ENCODE measurements at places on chromosomes 5 and 9. TPM values are rescaled to one million over a fixed set of nuclear protein-coding genes. Genes with fewer than 3 reads are reported as not detected.

ELP1 gene
- 9.2 TPM for polyA plus RNA-seq

SPAAR gene
- not detected for polyA plus RNA-seq

GFI1B gene
- 1.8 TPM for polyA plus RNA-seq

ACTBL2 gene
- not detected for polyA plus RNA-seq

GLRX gene
- 263 TPM for polyA plus RNA-seq

RAPGEF6 gene
- polyA plus RNA-seq = 14.5 TPM

PCDHB5 gene
- not detected for polyA plus RNA-seq

GRCh38 chr9:16869882-16870595 is 431 bp downstream of the BNC2 start:
- DNase-seq = no peak

DNA sequence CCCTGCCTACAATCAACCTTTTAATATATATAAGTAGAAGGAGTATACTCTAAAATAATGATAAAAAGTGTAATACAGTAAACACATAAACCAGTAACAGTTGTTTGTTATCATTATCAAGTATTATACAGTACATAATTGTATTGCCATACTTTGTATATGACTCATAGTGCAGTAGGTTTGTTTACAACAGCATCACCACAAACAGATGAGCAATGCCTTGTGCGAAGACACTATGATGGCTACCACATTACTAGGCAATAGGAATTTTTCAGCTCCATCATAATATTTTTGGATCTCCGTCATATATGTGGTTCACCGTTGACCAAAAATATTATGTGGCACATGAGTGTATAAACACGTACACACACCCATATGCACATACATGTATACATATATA is 69.7 kb upstream of the APC start:
- DNase-seq = no peak

DNA sequence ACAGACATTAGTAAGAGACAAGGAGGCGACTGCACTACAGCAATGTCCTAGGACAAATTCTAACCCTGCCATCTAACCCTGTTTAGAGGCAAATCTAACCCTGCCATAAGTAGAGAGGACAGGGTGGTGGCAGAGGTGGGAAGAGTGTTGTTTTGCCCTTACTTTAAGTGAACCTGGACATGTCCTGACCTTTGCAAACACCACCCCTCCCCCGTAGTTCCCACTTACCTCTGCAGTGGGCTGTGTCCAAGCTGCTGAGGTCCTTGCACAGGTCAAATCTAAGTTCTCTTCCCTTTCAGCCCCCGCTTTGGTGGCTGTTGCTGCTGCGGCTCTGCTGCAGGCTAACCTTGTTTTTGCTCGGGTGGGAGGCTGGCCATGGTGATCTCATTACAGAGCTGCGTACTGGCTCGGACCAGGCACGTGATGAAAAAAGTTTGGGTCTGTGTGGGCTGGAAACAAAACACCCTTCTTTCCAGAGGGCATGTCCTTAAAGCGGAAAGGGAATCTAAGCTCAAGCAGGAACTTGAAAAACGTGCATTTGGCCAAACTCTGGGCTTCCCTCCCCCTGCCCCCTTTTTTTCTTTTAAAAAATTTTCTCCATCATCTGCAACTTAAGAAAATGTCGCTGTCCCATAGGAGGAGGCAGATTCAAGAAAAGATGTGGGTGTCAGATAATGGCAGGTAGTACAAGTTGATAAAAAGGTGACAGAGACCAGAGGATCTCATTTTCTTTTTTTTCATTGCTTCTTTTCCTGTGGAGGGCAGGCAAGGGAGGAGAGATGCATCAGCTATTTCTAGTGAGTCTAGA is at the start of gene FAXDC2:
TSS of gene FAXDC2 (minus strand) at position 349 of the 808 bp plus-strand sequence. CDS start 12,425 bp downstream, outside the sequence.
- no peak for DNase-seq

- DNase-seq = no peak
Measured at GRCh38 chr9:127185931-127186781, 63.7 kb upstream of the ANGPTL2 start.

DNA sequence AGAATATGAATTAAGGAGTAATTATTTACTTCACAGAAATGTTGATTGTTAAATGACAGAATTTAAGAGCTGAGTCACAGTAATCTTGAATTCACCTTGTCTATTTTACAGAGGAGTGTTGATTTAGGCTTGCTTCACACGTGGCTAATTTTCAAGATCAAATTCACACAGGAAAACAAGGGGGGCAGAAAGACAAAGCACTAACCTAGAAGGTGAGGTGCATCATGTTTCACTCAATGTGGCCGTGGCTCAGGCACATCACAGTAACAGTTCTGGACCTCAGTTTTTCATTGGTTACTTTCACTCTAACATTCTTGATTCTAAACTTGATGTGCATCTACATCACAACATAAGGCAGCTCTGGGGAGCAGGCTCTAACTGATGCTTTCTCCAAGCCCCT is 69.6 kb upstream of the GNAQ start:
- DNase-seq = peak; percentile 63

DNA sequence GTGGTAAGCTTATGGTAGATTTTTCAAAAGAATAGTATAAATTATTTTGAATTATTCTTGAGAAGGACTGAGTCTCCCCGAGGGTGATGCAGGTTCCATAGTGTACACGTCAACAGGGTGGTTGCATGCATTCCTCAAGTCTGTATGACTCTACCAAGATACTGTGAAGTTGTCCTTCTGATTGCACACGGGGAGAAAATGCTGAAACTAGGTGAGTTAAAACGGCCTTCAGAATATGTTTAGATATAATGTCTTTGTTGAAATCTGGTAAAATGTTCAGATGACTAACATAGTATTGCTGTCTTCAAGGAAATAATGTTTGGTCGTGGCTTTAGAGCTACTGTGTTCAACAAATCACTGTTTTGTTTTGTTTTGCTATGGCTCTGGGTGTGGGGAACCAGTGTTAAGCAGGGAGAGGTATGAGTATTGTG is 22.4 kb upstream of the TNFAIP8 start:
- DNase-seq = no peak

GRCh38 chr5:95296291-95296690 is 11.4 kb upstream of the MCTP1 start:
- no peak for DNase-seq

- no peak for DNase-seq
Measured at GRCh38 chr5:14464096-14464495, 117.5 kb upstream of the OTULINL start.

GRCh38 chr5:87022415-87022814 is 245.3 kb upstream of the RASA1 start:
- no peak for DNase-seq

DNA sequence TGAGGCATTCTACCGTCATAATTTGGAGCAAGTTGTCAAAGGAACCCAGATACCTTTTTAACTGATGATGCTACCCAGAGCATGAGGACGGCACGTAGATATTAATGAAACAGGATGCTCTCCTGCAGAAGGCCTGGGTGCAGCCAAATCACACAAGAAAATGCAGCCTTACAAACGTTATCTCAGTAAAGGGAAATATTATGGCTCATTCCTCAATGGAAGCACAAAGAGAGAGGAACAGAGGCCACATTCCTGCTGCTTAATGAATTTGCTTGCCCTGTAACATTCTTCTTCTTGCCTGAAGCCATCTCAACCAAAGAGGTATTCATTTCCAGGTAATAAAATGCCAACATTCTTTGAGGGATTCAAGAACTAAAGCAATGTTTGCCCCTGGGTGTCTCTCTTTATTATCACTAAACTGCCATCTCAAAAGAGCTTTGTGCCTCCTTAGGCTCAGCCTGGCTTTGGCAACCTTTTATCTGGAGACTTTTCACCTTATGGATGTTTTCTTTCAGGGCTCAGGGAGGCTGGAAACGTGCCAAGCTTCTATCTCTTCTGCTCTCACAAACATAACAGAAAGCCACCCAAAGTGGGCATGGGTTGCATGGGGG is 92.9 kb downstream of the TNC start:
- no peak for DNase-seq

GRCh38 chr9:12759761-12760160 is 15.1 kb upstream of the LURAP1L start:
- DNase-seq = no peak

- no peak for DNase-seq
Measured at GRCh38 chr9:128419061-128419925, 1.4 kb upstream of the CERCAM start.

DNA sequence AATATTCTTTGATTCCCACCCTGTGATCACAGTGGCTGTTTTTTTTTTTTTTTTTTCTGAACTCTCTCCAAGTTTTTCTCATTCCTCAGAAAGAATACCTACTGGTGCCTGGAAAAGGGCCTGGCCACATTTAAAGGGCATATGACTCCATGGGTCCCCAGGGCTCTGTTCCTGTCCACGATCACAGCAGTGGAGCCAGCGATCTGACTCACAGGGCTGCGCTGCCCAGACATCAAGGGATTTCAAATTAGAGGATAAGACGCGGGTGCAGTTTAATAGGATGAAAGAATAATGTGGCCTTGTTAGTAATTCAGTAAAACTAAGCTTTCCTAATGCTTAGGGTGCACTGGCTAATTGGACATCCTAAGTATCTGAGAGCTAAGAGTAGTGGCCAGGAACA is 175.1 kb upstream of the MSX2 start:
- DNase-seq = no peak

GRCh38 chr5:153896701-153897100 is 142.0 kb downstream of the FAM114A2 start:
- DNase-seq = no peak

DNA sequence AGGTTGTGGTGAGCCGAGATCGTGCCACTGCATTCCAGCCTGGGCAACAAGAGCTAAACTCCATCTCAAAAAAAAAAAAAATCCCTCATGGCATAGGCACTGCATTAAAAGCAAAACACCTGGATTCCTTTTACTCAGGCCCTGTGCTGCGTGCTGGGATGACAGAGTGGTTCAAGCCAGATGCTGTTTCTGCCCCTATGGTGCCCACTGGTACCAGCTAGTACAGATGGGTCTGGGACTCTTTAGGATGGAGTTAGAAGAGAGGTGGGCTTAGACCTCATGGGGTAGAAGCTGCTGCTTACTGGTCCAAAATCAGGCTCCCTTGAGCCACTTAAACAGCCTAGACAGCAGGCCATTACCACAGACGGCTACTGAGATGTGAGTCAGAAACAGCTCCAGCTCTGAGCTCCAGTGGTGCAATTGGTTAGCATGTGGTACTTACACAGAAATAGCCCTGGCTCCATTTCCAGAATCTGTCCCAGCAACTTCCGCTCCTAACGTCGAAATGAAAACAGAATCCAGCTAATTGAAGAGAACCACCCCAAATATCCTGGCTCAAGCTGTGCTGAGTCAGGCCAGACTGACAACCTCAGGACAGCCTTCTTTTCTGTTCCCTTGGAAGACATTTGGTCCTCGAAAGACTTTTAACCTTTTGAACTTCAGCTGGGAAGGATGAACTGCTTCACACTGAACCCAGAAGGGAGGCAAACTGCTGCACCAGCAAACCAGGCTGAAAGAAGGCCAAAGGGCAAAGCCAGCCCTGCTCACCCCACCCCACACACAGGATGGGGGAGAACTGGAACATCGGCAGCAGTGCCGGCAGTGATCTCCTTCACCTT is 15.5 kb downstream of the C5orf15 start:
- DNase-seq = no peak

DNA sequence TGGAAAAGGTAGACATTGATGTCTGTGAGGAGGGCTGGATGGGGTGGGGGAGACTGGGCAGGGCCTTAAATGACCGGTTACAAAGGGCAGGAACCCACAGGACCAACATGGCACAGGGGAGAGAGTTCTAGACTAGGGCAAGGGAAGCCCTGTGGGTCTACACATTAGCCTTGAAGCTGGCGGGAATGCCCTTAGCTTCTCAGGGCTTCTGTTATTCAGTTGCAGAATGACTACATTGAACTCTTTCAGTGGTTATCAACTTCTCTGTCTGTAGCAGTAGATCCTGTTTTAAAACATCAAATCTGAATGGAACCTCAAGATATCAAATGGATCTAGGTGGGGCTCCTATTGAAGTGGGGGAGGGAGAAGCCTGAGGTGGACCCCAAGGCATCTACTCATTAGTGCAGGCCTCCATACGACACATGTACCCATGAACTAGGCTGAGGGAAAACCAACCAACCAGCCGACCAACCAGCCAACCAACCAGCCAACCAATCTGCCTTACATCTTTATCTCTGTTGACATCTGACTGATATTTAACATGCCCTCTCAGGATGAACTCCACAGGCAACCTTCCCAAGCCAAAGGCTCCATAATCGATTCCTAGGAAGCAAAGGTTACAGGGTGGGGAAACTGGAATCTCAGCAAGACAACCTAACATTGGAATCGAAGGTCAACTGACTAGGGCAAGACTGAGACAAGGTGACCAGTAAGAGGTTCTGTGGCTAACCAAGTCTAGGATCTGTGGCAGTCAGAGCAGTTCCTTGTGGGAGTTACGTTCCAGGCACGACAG is 48.3 kb downstream of the DAP start:
- DNase-seq = no peak

Measured in immature natural killer cell (primary cell).